Hepatocyte (in vitro differentiated cells): ENCODE measurements at places on chromosomes 11 and 22. TPM values are rescaled to one million over a fixed set of nuclear protein-coding genes. Genes with fewer than 3 reads are reported as not detected.
A peak's percentile ranks its signal among the peaks of the same experiment; 100 is the strongest.

The SMTNL1 gene
- total RNA-seq = not detected in 2 replicates

The SCARF2 gene
- 14.6 and 19.3 TPM in 2 replicates for total RNA-seq

The OR10A3 gene
- not detected in 2 replicates for total RNA-seq

The MN1 gene
- total RNA-seq = 3.2 and 4.4 TPM in 2 replicates

The ELMOD1 gene
- total RNA-seq = 3.1 and 3.8 TPM in 2 replicates

The PGM2L1 gene
- 10.0 and 12.6 TPM in 2 replicates for total RNA-seq

The ASRGL1 gene
- 5.1 and 9.5 TPM in 2 replicates for total RNA-seq

The SLC29A2 gene
- total RNA-seq = 7.4 and 11.3 TPM in 2 replicates

The TNNI2 gene
- total RNA-seq = 0.73 and 2.4 TPM in 2 replicates

The ACCS gene
- total RNA-seq = 5.9 and 9.9 TPM in 2 replicates

The PGR gene
- 0.28 and 0.50 TPM in 2 replicates for total RNA-seq

GRCh38 chr22:38276166-38276565 is 3.4 kb upstream of the TMEM184B start:
- peaks cover 20% of the 10 kb centered on the region for H3K4me1 ChIP-seq
- H3K4me3 ChIP-seq = no peak overlapping the region
- peak overlapping the region; percentile 22 for H3K27ac ChIP-seq
- no peaks in the 10 kb centered on the region for H3K27me3 ChIP-seq
- DNase-seq = no peak

GRCh38 chr11:97893612-97894011 is 1127.1 kb upstream of the CNTN5 start:
- no peak overlapping the region for H3K27ac ChIP-seq
- no peaks in the 10 kb centered on the region for H3K36me3 ChIP-seq
- H3K4me3 ChIP-seq = no peak overlapping the region

GRCh38 chr11:18457450-18457849 is 1.8 kb downstream of the LDHAL6A start:
- H3K4me1 ChIP-seq = peaks cover 3% of the 10 kb centered on the region
- peak; percentile 55 for DNase-seq
- H3K36me3 ChIP-seq = no peaks in the 10 kb centered on the region
- H3K27ac ChIP-seq = peak overlapping the region; percentile 19
- no peaks in the 10 kb centered on the region for H3K27me3 ChIP-seq
- H3K4me3 ChIP-seq = no peak overlapping the region

DNA sequence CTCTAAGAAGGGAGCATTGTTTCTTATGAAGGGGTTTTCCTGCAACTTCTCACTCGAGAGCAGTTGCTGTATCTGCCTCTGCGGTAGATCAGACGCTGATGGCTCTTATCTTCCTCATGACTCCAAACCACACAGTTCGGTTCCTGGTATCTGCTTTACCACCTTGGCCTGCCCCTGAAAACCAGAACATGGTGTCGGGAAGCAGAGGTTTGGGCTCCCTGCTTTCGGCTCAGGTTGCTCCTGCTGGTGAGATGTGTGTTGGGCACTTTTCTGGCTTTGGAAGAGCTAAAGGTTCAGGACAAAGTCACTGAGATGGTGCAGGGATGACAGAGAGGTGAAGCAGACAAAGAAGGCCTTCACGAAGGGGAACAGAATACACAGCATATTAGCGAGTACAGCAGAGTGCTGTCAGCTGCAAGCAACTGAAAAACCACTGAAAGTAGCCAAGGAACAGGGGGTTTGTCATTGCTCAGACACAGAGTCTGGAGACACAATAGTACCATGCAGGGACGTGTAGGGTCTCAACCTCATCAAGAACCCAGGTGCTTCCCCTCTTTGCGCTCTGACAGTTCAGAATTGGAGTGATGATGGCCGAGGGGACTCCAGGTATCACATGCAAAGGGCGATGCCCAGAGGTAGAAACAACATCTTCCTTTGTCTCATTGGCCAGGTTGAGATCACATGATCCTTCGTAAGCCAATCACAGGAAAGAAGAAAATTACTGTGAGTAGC is 11.9 kb upstream of the CSF2RB start:
- no peak for DNase-seq
- H3K27me3 ChIP-seq = peaks cover 8% of the 10 kb centered on the region
- H3K27ac ChIP-seq = no peak overlapping the region
- H3K36me3 ChIP-seq = no peaks in the 10 kb centered on the region
- no peak overlapping the region for H3K4me3 ChIP-seq
- H3K4me1 ChIP-seq = no peaks in the 10 kb centered on the region

DNA sequence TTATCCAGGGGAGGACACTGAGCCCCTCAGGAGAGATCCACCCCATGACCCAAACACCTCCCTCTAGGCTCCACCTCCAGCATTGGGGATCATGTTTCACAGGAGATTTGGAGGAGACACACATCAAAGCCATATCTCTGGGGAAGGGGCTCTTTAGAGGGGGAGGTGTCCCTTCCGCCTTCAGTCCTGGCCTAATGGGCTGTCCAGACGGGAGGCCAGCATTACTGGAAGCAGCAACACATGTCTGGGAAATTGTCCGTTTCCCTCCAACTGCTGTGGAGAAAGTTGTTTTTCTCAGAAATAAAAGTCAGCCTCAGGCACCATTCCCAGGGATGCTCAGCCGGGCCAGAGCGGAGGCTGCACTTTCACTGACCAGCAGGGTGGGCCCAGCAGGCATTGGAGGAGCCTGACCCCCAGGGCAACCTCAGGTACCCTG is 9.5 kb downstream of the CACNA1I start:
- H3K4me1 ChIP-seq = peaks cover 5% of the 10 kb centered on the region
- H3K27me3 ChIP-seq = no peaks in the 10 kb centered on the region
- H3K36me3 ChIP-seq = no peaks in the 10 kb centered on the region
- DNase-seq = no peak

GRCh38 chr22:17267661-17268330 is 48.6 kb upstream of the ADA2 start:
- H3K4me3 ChIP-seq = no peak overlapping the region

- no peaks in the 10 kb centered on the region for H3K36me3 ChIP-seq
- no peak overlapping the region for H3K4me3 ChIP-seq
- no peaks in the 10 kb centered on the region for H3K27me3 ChIP-seq
- DNase-seq = no peak
- H3K4me1 ChIP-seq = peaks cover 7% of the 10 kb centered on the region
- no peak overlapping the region for H3K27ac ChIP-seq
Observed at GRCh38 chr11:47573321-47573720, 5.4 kb downstream of the KBTBD4 start.

- H3K27me3 ChIP-seq = peaks cover 3% of the 10 kb centered on the region
- H3K36me3 ChIP-seq = no peaks in the 10 kb centered on the region
- no peak overlapping the region for H3K27ac ChIP-seq
- peak; percentile 80 for DNase-seq
- H3K4me1 ChIP-seq = no peaks in the 10 kb centered on the region
Observed at GRCh38 chr11:36258730-36259360, 30.4 kb downstream of the COMMD9 start.

- H3K36me3 ChIP-seq = no peaks in the 10 kb centered on the region
- peaks cover 15% of the 10 kb centered on the region for H3K27me3 ChIP-seq
- H3K4me3 ChIP-seq = no peak overlapping the region
Observed at GRCh38 chr11:65588199-65589054, 7.2 kb downstream of the KCNK7 start.

DNA sequence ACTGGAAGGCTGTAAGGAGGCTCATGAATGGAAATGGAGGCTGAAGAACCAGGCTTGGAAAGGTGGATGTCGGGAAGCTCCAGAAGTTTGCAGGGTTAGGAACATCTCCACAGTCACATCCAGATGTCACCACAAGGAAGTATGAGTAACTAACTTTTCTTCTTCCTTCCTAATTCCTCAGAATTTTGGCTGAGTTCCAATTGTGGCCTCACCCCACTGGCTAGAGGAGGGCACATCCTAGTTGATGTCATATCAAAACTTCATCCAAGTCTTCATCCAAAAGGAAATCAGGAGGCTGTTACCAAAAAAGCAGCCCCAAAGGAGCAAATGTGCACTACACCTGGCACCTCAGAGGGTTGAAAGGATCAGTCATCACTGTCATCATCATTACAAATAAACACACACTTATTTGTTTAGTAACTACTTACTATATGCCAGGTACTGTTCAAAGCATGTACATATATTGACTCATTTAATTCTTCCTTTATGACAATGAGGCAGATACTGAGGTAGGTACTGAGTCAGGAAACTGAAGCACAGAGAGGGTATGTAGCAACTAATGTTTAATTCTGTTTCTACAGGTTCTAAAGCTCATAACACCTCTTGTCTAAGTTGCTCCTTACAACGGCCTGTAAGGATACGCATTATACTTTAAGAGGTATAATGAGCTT is 7.3 kb upstream of the PTPN5 start:
- no peaks in the 10 kb centered on the region for H3K36me3 ChIP-seq
- H3K27me3 ChIP-seq = peaks cover 21% of the 10 kb centered on the region
- H3K27ac ChIP-seq = no peak overlapping the region

- H3K4me3 ChIP-seq = no peak overlapping the region
- H3K27me3 ChIP-seq = no peaks in the 10 kb centered on the region
- no peak overlapping the region for H3K27ac ChIP-seq
- no peak for DNase-seq
Observed at GRCh38 chr22:44622147-44622427, 79.9 kb upstream of the PRR5 start.

- no peak overlapping the region for H3K27ac ChIP-seq
- H3K27me3 ChIP-seq = no peaks in the 10 kb centered on the region
- H3K4me1 ChIP-seq = peaks cover 18% of the 10 kb centered on the region
- no peaks in the 10 kb centered on the region for H3K36me3 ChIP-seq
- no peak overlapping the region for H3K4me3 ChIP-seq
Observed at GRCh38 chr11:9535189-9535781, 38.2 kb upstream of the WEE1 start.

DNA sequence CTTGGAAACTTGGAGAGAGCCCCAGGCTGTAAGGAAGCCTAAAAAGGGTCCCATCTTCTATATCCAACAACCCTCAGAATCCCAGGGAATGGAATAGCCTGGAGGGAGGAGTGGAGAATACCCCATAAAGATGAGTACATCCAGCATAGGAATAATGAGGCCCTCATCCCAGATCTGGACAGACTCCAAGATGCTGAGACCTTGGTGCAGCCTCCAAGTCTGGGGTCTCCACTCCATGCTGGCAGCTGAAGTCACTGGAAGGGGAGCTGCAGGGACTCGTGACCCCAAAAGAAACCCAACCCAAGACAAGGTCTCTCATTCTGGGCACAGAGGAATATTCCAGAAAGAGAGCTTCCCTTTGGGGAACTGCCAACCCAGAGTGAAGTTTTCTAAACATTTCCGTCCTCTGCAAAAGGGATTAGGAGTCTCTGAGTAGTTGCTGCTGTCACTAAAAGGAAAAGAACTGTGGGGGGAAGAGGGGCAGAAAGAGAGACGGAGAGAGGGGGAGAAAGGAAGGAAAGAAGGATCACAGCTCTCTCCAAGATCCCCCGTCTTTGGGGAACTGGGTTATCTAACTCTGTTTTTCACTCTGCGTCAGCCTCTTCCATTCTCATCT is 589 bp downstream of the SCGB1A1 start:
- H3K4me1 ChIP-seq = peaks cover 31% of the 10 kb centered on the region
- peak overlapping the region; percentile 46 for H3K27ac ChIP-seq
- no peaks in the 10 kb centered on the region for H3K27me3 ChIP-seq

DNA sequence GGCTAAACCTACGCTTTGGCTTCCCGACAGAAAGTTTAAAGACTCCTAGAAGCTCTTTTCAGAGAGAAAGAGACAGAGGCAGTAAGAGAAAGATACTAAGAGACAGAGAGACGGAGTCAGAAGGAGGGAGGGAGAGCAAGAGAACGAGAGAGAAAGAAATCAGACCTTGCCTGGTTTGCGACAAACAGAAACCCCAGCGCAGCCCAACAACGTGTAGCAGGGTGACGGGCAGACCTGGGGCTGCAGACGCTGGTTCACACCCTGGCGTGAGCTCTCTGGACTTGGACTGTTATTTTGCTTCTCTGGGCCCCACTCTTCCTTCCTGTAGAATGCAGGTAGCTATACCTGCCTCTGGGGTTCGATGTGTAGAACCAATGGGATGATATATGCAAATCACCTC is 244.4 kb upstream of the SYN3 start:
- H3K4me1 ChIP-seq = no peaks in the 10 kb centered on the region
- H3K36me3 ChIP-seq = no peaks in the 10 kb centered on the region
- H3K27ac ChIP-seq = peak overlapping the region; percentile 20
- no peak overlapping the region for H3K4me3 ChIP-seq

DNA sequence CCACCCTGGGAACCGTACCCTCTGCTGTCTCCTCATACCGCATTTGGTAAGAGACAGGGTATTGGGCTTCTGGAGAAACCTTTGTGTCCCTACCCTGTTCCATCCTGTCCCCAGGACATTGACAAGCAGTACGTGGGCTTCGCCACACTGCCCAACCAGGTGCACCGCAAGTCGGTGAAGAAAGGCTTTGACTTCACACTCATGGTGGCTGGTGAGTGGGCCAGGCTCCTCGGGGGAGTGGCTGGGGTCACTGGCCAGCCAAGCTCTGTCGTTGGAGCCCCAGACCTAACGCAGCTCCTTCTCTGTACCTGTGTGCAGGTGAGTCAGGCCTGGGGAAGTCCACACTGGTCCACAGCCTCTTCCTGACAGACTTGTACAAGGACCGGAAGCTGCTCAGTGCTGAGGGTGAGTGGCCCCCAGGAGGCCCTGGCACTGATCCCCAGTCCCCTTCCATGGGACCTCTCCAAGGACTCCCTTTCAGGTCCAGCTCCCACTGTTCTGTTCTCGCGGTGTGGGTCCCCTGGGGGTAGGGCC is 3.8 kb upstream of the GP1BB start:
- H3K4me3 ChIP-seq = no peak overlapping the region
- no peaks in the 10 kb centered on the region for H3K36me3 ChIP-seq
- H3K4me1 ChIP-seq = peaks cover 24% of the 10 kb centered on the region

GRCh38 chr11:20066783-20067156 is 93.5 kb downstream of the DBX1 start:
- DNase-seq = no peak
- H3K27ac ChIP-seq = no peak overlapping the region
- peaks cover 3% of the 10 kb centered on the region for H3K36me3 ChIP-seq
- peaks cover 13% of the 10 kb centered on the region for H3K4me1 ChIP-seq

- H3K27me3 ChIP-seq = no peaks in the 10 kb centered on the region
- H3K4me1 ChIP-seq = no peaks in the 10 kb centered on the region
- no peak overlapping the region for H3K4me3 ChIP-seq
Observed at GRCh38 chr11:14821031-14821430, 71.0 kb downstream of the CYP2R1 start.

GRCh38 chr22:32395107-32395506 is 16.9 kb downstream of the RTCB start:
- no peaks in the 10 kb centered on the region for H3K27me3 ChIP-seq
- H3K36me3 ChIP-seq = peaks cover 10% of the 10 kb centered on the region
- DNase-seq = no peak
- no peak overlapping the region for H3K27ac ChIP-seq
- H3K4me3 ChIP-seq = no peak overlapping the region
- no peaks in the 10 kb centered on the region for H3K4me1 ChIP-seq

GRCh38 chr11:131311776-131312514 is 58.5 kb upstream of the NTM start:
- DNase-seq = no peak
- H3K27ac ChIP-seq = no peak overlapping the region
- H3K4me3 ChIP-seq = no peak overlapping the region
- H3K4me1 ChIP-seq = no peaks in the 10 kb centered on the region

GRCh38 chr11:78196661-78197091 is 8.0 kb downstream of the USP35 start:
- no peaks in the 10 kb centered on the region for H3K36me3 ChIP-seq
- no peak overlapping the region for H3K4me3 ChIP-seq

- H3K4me3 ChIP-seq = peak overlapping the region; percentile 11
- peaks cover 28% of the 10 kb centered on the region for H3K27me3 ChIP-seq
- peak overlapping the region; percentile 62 for H3K27ac ChIP-seq
- peaks cover 13% of the 10 kb centered on the region for H3K4me1 ChIP-seq
Observed at GRCh38 chr11:114058871-114059277, 637 bp upstream of the ZBTB16 start.
